ENCODE measurements at places on chromosomes 3 and 15.

DNA sequence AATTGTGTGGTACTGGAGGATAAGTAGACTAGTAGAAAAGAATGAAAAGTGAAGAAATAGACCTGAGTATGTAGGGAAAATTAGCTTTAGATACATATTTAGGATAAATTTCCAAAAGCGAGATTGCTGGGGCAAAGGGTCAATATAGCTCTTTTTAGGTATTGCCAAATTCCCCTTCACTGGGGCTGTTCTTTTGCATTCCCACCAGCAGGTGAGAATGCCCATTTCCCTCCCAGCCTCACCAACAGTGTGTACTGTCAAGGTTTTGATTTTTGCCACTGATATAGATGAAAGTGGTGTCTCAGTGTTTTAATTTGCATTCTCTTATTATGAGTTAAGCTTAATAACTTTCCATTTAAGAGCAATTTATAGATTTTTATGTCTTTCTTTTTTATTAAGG lies 35.7 kb upstream of the BHLHE40 start:
- no peak for DNase-seq

DNA sequence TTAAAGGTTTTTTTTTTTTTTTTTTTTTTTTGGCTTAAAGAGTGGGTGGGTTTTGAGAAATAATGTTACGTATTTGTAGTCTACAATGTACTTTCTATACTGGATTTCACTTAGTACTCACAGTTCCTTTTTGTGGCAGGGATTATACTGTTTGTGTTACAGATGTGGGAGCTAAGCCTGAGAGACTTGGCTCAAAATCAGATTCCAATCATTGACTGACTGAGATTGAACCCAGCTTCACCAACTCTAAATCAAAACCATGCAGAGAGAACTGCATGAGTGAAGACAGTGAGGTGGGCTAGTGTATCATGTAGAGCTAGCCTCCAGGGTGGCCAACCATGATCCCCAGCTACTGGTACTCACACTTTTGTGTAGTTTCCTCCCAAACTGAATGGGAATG lies 68.0 kb downstream of the TMEM108 start:
- no peak for DNase-seq

- DNase-seq = no peak
Measured at GRCh38 chr3:11410564-11410963, 138.4 kb downstream of the ATG7 start.

- DNase-seq = no peak
Measured at GRCh38 chr3:141337523-141337854, 30.8 kb upstream of the ZBTB38 start.

GRCh38 chr3:18716821-18717220 lies 291.7 kb upstream of the SATB1 start:
- peak; percentile 66 for DNase-seq

DNA sequence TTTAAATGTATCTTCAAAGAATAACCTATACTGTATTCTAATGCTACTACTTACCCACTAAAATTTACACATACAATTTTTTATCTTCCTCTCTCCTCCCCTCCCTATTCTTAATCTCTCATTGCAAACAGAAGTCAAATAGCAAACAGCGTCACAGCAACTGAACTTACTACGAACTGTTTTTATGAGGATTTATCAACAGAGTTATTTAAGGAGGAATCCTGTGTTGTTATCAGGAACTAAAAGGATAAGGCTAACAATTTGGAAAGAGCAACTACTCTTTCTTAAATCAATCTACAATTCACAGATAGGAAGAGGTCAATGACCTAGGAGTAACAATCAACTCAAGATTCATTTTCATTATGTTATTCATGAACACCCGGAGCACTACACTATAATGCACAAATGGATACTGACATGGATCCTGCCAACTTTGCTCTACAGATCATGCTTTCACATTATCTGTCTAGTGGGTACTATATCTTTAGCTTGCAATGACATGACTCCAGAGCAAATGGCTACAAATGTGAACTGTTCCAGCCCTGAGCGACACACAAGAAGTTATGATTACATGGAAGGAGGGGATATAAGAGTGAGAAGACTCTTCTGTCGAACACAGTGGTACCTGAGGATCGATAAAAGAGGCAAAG lies 984 bp downstream of the FGF7 start:
- no peak for DNase-seq

- DNase-seq = no peak
Measured at GRCh38 chr3:186807231-186807630, 949 bp upstream of the RFC4 start.

DNA sequence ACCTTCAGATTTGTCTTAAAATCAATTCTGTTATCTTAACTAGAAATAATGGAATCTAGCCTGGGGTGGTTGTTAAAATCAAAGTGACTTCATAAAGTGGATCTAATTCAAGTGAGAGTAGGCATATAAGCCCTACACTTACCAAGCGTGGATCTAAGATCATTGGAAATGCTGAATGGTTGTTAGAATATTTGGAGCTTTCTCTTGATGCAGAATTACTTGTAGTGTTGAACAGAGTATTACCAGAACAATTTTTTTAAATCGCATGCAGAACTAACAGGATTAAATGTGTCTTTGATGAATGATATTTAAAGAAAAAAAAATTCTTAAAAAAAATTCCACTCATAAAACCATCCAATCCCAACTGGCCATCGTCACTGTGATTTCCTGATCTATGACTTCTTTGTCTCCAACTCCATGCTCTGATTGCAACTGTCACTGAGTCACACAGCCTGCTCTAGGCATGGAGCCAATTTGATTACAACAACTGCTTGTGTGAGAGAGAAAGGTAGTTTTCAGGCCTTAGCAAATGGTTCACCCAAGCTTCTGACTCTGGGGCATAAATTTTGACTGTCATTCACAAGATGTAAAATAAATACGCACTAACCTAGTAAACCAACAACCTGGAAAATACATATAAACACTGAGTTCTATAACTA lies 25.9 kb upstream of the SPRED1 start:
- peak; percentile 91 for DNase-seq

GRCh38 chr3:120634539-120634938 lies 38.4 kb downstream of the NDUFB4 start:
- no peak for DNase-seq

- no peak for DNase-seq
Measured at GRCh38 chr3:56183529-56183928, 284.7 kb downstream of the ERC2 start.

DNA sequence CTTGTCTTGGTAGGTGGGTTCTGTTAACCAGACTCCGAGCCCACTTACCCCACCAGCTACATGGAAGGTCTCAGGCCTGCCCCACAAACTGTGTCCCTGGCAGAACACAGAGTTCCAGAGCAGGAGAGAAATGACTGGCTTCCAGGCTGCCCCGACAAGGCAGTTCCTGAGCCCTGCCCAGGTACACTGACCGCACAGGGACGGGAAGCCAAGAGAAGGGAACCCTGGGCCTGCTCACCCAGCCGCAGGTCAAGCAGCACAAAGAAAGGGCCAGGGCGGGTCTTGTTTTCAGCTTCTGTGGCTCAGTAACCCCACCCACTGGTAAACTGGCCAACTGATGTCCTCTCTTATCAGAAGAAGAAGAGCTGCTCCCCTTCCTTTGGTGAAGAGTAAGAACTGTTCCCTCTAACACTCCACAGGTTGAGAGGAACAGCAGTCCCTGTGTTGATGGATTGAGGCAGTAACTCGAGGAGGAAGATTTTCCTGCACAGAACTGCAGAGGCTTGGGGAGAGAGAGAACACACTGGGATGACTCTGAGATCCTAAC lies 68.4 kb downstream of the CRTC3 start:
- DNase-seq = no peak

DNA sequence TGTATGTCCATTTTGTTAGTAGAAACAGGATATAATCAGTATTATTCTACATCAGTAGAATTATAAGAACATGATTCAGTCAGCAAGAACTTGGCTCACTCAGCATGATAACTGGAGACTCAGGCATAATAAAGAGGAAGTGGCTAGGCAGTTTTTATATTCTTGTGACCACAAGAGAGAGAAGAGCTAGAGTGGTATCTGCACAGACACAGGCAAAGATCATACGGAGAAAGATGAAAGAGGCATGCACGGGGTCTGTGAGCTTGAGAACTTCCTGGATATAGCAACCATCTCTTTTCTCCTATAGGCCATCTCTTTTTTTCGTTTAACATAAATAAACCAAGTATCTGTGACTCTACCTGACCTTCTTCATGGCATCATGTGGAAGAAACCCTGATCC lies 46.8 kb downstream of the MYO5A start:
- peak; percentile 21 for DNase-seq

- DNase-seq = peak; percentile 58
Measured at GRCh38 chr3:56366641-56367162, 101.6 kb downstream of the ERC2 start.

DNA sequence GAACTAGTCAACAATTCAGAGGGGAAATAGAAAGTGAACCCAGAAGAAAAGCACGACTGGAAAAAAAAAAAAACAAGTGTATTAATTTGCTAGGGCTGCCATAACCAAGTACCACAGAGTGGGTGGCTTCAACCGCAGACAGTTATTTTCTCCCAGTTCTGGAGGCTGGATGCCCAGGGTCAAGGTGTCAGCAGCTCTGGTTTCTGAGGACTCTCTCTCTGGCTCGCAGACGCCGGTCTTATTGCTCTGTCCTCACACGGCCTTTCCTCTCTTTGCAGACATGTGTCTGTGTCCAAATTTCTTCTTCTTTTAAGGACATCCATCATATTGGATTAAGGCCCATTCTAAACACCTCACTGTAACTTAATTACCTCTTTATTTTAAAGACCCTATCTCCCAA lies 291.8 kb downstream of the XXYLT1 start:
- DNase-seq = no peak

DNA sequence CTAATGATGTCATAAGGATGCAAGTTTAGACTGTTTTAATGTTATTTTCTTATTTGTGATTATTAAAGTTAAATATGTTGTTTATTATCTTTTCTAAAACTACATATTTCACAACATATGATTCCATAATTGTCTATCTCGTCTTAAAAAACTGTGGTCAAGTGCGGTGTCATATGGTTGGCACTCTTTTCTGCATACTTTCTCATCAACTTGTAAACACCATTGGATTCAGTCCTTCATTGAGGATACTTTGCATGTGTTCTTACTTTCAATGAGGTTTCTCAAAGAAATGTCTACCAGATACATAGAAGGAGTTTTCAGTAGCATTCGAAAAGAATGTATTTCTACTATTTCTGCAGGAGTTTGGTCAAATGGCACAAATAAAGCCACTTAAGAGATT lies 22.0 kb upstream of the ALPK3 start:
- DNase-seq = no peak

DNA sequence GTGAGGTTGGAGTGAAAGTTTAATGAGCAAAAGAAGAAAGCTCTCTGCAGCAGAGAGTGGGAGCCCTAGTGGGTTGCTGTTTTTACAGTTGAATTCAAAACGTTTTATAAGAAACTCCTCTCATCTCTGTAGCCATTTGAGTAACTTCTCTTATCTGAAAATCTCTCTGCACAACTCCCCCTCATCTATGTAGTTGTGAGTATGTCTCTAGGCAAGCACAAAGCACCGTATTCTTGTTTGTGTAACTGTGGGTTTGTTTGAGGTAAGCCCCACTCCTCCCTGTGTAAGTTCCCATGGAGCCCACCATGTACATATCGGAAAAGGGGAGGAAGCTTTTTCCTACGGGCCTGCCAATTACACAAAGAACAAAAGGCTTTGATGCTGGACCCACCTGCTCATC lies 56.5 kb upstream of the GOLGA6L2 start:
- DNase-seq = no peak
